ENCODE measurements at places on chromosomes 11 and 22.

- DNase-seq: no peak
Observed at GRCh38 chr22:47681411-47682165, 919.1 kb downstream of the TBC1D22A start.

- no peak for DNase-seq
Observed at GRCh38 chr11:14315130-14315529, 43.9 kb downstream of the RRAS2 start.

DNA sequence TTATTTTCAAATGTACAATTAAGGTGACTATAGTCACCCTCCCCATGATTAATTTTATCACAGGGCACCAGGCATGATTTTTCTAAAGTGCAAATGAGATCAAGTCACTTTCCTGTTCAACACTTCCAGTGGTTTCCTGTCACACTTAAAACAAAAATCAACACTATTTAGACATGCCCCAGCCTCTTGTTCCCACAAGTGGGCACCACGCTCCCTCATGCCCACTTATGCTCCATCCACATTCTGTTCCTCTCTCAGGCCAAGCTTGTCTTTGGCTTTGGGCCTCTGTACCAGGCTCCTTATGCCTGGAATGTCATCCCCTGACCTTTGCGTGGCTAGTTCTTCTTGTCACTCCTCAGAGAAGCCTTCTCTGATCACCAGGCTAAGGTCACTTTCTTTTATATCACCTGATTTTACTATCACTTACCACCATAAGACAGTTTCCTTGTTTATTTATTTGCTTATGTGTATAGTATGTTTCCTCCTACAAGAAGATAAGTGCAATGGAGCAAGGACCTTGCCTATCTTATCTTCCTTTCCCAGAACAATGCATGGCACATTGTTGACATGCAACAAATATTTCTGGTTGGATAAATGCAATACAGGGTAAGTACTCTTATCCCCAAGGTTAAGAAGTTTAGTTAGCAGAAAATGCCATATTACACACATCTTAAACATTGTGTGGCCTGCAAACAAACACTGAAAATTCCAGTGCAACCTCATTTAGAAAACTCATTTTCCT is 50.9 kb upstream of the PANX1 start:
- no peak for DNase-seq

DNA sequence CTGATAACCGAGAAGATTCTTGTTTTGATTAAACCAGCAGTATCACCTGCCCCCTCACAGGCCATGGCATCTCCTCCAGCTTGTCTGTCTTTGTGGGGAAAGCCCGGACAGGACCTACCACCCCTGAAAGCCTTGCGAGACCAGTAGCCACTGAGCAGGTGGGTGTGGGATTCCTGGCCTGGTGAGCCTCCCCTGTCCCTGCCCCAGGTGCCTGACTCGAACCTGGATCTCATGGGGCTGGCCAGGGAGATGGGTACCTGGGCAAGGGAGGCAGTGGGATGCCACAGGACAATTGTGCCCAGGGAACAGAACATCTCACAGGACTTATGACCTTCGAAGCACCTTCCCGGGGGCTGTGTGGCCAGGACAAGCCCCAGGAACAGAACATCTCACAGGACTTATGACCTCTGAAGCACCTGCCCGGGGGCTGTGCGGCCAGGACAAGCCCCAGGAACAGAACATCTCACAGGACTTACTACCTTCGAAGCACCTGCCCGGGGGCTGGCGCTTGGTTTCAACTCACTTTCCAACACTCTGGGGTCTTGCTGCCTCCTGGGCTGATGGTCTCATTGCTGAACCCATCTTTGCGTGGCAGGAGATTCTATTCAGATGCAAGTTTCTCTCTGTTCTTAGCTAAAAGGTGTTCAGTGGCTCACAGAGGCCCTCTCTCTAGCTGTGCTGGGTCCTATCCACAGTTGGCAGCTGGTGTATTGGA is 854.5 kb downstream of the BRD1 start:
- DNase-seq: no peak

GRCh38 chr11:6856871-6857270 is 6.0 kb upstream of the OR10A2 start:
- DNase-seq: no peak

DNA sequence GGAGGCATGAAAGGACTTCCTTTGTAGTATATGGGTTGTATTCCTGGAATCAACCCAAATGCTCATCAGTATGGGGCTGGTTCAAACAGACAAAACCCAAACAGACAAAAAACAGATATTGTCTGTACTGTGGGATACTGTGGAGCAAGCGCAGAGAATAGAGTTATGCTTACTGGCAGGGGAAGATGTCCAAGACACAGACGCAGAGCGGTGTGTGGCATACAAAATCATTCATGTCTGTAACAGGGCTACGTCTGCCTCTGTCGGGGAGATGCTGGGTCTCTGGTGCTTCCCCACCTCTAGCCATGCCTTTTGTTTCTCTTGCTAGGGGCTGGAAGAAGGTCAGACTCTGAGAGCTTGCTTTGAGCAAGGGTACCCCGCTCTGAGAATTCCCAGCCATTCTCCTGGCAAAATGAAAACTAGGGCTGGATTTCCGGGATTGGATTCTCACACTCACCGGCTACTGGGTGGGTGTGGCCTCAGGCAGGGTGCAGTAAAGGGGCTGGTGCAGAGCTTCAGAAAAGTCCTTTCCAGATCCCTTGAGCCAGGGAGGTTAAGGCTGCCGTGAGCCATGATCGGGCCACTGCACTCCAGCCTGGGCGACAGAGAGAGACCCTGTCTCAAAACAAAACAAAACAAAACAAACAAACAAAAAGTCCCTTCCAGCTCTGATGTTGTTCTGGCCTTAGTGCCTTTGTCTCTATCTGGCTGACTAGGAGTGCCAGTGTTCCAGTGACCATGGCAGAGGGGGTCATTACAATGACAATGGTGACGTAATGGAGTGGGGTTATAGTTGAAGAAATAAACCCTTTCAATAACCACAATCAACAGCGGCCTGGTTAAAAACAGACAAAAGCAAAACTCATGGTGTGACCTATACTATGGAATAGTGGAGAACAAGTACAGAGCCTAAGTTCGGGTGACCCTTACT is 2.9 kb upstream of the ABCC8 start:
- no peak for DNase-seq

DNA sequence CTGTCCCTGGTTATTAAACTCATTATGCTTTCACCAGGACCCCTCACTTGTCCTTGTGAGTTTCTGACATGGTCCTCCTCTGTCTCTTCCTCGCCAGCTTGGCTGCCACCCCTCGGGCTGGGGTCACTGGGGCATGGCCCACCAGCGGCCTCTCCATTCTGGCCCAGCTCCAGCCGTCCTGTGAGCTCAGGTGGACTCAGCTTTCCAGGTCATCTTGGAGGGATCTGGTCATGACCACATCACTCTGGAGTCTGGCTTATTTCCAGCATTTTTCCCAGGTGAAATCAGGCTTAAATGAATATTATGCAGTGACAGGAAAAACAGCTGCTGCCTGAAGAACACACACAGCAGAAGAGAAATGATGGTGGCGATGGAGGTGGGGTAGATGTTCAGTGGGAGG is 224.5 kb downstream of the ADAMTS15 start:
- DNase-seq: no peak

DNA sequence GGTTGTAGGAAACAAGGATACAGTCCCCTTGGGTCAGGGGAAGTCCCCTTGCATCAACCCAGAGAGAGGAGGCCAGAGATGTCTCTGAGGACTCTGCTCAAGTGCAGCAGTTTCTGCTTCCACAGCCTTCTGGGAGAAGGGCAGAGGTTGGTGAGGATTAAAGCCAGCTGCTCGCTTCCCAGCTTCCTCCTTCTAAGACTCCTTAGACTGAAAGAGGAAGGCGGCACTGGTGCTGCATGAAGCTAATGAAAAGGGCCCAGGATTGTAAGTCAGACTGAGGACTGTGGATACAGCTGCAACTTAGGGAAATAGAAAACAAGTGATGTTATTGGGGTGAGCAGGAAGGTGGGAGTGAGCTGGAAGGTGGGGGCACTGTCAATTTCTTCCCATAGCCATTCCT is at the start of gene OR52K1:
Gene OR52K1, plus strand, starts transcription at position 202 of the 400 bp plus-strand sequence. CDS start 6,255 bp downstream, outside the sequence.
- DNase-seq: no peak

DNA sequence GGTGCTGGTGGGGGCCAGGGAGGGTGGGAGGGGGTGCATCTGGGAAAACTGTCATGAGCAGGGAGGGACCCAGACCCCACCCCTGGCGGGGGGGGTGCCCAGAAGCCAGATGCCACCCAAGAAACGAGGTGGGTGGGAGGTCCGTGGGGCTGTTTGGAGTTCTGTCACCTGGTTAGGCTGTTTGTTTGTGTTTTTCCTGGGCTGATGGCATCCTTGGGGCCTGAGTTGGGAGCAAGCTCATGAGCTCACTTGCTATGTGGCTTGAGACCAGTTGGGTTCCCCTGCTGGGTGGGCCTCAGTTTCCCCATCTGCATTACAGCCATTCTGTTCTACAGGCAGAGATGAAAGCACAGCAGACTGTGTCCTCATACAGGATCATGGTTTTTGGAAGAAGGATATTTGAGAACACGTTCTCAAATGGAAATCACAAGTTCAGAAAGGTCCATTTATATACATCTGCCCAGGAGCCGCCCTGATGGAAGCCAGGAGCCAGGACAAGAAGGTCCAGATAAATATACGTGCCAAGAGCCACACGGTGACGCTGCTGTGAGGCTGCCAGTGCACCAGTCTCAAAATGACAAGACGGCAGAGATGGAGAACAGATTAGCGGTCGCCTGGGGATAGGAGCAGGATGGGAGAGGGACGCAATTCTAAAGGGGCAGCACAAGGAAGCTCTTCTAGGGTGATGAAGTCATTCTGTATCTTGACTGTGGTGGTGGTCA is 312.9 kb downstream of the MN1 start:
- DNase-seq: no peak

GRCh38 chr11:6572215-6572614 is 31.2 kb downstream of the RRP8 start:
- DNase-seq: no peak

GRCh38 chr11:28615542-28615941 is 507.4 kb downstream of the METTL15 start:
- DNase-seq: no peak

- no peak for DNase-seq
Observed at GRCh38 chr11:57622263-57622662, 24.8 kb downstream of the SERPING1 start.

DNA sequence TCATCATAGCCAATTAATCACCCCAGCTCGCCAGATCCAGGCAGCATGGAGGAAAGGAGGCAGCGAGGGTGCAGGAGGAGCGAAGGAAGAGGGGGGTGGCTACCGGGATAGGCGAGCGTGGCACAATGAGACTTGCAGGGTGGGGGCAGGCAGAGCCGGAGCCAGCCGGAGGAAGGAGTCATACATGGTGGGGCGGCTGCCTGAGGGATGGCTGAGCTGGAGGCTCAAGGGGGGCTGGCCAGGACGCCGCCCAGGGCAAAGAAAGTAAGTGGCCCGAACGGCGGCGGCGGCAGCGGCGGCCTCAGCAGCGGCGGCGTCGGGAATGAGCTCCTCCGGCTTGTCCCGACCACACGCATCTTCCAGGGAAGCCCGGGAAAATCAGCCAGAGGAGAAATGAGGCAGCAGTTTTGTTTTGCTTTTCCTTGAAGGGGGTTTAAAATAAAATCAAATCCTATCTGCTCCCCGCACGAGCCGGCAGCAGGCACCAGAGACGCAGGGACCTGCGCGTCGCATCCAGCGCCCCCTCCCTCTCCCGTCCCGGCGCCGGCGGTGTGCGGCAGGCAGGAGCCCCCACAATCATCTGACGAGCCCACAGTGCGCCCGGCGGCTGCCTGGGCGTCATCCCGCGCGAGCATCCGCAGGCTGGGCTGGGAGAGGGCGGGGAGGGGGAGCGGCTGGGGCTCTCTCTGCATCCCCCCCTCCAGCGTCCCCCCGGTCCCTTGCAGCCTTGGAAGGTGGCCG is 263.6 kb downstream of the CTTN start:
- DNase-seq: no peak

DNA sequence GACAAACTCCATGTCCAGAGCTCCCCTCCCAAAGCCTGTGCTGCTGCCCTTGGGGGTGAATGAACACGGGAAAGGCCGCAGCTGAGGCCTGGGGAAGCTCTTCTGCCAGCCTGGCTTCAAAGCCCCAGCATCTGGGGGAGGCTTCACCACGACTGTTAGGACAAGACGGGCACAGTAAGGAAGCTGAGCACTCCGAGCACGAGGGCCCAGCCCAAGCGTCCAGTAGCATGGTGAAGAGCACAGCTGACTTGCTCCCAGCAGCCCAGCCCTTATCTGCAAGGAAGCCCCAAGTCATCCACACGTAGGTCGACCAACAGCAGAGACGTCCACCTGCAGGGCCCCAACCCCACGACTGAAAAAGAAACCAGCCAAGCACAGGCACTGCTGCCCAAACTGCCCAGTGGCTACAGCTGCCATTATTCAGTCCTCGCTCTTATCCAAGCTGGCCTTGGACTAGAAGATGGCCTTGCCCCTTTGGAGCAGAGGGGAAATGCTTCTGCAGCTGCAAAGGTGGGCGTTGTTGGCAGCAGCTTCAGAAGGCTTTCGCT is 62.5 kb downstream of the SHANK2 start:
- no peak for DNase-seq

GRCh38 chr22:20249797-20250354 is 18.2 kb downstream of the RTN4R start:
- no peak for DNase-seq

DNA sequence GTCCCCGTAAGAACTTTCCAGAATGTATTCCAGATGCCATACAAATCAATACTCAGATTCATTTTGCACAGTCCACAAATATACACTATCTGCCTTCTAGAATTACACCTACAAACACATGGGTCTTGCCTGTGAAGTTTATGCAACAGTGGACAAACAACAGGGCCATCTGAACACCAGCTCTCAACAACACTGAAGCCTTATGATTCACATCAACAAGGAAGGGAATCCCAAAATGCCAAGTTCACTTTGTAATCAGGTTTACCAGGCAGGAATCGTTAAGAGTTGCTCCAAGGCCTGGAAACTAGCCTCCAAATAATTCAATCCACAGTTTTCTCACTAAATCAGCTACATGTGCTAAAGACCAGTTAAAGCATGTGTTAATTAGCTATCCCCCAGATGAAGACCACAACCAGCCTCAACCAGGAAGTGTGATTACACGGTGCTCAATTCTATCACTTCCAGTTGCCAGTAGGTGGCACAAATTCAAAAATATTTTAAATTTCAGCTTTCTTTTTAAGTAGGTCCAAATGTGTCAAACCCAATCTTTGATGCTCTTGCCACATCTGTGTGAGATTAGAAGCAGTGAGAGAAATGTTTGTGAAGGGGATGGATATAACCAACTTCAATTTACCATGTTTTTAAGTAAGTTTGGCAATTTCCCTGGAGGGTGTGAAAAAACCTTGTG is 139.1 kb upstream of the BDNF start:
- no peak for DNase-seq

Measured in stimulated activated CD4-positive, alpha-beta T cell treated with anti-CD3 and anti-CD28 coated beads, Interleukin-1b, Interleukin-23, amount 100 ng/mL, for 1 hour (primary cell).